ENCODE measurements at places on chromosomes 2 and 18. TPM values are rescaled to one million over a fixed set of nuclear protein-coding genes. Genes with fewer than 3 reads are reported as not detected.

Gene FOXI3
- not detected for total RNA-seq

Gene SLC39A10
- 5.6 TPM for total RNA-seq

DNA sequence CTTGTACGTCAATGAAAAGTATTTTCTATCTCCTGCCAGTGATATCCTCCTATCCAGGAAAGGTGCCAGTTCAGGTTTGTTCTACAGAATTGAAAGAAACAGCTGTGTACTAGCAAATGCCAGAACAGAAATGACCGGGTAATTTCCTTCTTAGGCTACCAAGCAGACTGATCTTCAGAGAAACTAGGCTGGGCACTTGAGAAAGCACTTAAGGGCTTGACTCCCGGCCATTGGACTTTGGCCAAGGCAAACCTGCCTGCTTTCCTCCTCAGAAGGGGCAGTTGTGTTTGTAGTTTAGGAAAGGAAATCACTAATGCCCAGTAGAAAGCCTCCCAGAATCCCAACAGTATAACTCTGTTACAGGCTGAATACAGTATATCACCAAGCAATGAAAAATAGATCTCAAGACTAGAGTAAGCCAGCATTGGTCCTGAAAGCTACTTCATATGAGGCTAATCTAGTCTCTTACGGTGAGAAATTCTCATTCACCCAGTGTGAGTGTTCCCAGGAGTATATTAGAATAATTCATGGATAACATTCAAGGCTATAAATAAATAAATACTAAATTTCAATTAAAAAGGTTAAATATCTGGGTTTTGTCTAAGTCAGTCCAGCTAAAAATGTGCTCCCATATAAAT is 43.0 kb upstream of the COL5A2 start:
- no peak for DNase-seq

GRCh38 chr2:154555710-154556109 is 142.8 kb upstream of the KCNJ3 start:
- no peak for DNase-seq

DNA sequence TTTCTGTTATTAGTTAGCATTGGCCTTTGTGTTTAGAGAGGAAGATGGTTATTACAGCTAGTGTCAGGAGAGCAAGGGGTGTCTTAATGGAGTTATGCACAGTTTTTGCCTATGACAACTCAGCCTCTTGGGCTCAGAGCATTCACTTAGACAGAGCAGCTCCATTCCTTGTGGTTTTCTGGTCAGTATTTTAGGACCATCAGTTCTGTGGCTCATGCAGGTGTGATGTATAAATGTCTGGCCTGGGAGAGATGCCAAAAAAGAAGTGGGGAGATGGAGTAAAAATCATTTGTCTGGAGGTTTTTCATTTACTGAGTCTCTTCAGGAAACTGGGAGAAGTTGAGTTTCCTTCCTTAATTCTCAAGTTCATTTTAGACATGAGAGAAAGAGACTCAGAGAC is 79.7 kb downstream of the PRKCE start:
- DNase-seq = no peak

Gene AP1S3
- 1.3 TPM for total RNA-seq

Data from left lobe of liver (tissue), 2 donors.